Activated T-helper 2 cell treated with anti-CD3 and anti-CD28 coated beads, Interferon-gamma antibody, Interleukin-2, Interleukin-4, amounts not matched to agents 10 μg/mL and 5 μg/mL and 100 μg/mL, durations not matched to agents 14 hours and 24 hours and 36 hours (primary cell): ENCODE measurements at places on chromosomes 2 and 18. TPM values are rescaled to one million over a fixed set of nuclear protein-coding genes. Genes with fewer than 3 reads are reported as not detected.

ASAP2 gene
- 0.74 and 0.96 TPM in 2 replicates for total RNA-seq

- H3K4me1 ChIP-seq = peaks cover 26% of the 10 kb centered on the region
- no peak overlapping the region for H3K4me3 ChIP-seq
- no peak for DNase-seq
- H3K27me3 ChIP-seq = no peaks in the 10 kb centered on the region
- no peak overlapping the region for H3K27ac ChIP-seq
These were observed 6.8 kb downstream of the HS6ST1 start for GRCh38 chr2:128311755-128312341.

FAM98A gene
- 62.7 and 63.8 TPM in 2 replicates for total RNA-seq

TMEM198 gene
- 3.8 and 4.9 TPM in 2 replicates for total RNA-seq

ALPI gene
- not detected in 2 replicates for total RNA-seq

CXCR4 gene
- 140 and 144 TPM in 2 replicates for total RNA-seq

GRCh38 chr2:133130548-133131246 lies 437.6 kb downstream of the NCKAP5 start:
- H3K36me3 ChIP-seq = no peaks in the 10 kb centered on the region
- H3K27ac ChIP-seq = peak overlapping the region; percentile 71
- H3K4me3 ChIP-seq = no peak overlapping the region
- no peaks in the 10 kb centered on the region for H3K27me3 ChIP-seq
- H3K4me1 ChIP-seq = no peaks in the 10 kb centered on the region
- no peak for DNase-seq

CABYR gene
- total RNA-seq = 0.16 TPM in 2 replicates

GRCh38 chr18:10354241-10354811 lies 100.1 kb upstream of the APCDD1 start:
- DNase-seq = no peak
- H3K27me3 ChIP-seq = no peaks in the 10 kb centered on the region
- H3K36me3 ChIP-seq = no peaks in the 10 kb centered on the region
- no peaks in the 10 kb centered on the region for H3K4me1 ChIP-seq
- no peak overlapping the region for H3K27ac ChIP-seq

GRCh38 chr2:162258686-162259085 lies 15.4 kb upstream of the FAP start:
- H3K36me3 ChIP-seq = no peaks in the 10 kb centered on the region
- H3K4me1 ChIP-seq = peaks cover 15% of the 10 kb centered on the region
- H3K27ac ChIP-seq = no peak overlapping the region
- no peak for DNase-seq

GRCh38 chr18:5317186-5317585 lies 21.7 kb upstream of the ZBTB14 start:
- H3K27ac ChIP-seq = no peak overlapping the region
- H3K4me1 ChIP-seq = peaks cover 2% of the 10 kb centered on the region

FBXO41 gene
- 25.3 and 25.7 TPM in 2 replicates for total RNA-seq

STARD6 gene
- not detected in 2 replicates for total RNA-seq

ASTL gene
- total RNA-seq = 1.3 and 1.5 TPM in 2 replicates

TFPI gene
- 0.41 and 0.50 TPM in 2 replicates for total RNA-seq

GRCh38 chr2:96423828-96424227 lies 81.3 kb downstream of the NEURL3 start:
- no peak for DNase-seq
- peaks cover 5% of the 10 kb centered on the region for H3K4me1 ChIP-seq
- H3K4me3 ChIP-seq = no peak overlapping the region
- no peaks in the 10 kb centered on the region for H3K36me3 ChIP-seq

DNA sequence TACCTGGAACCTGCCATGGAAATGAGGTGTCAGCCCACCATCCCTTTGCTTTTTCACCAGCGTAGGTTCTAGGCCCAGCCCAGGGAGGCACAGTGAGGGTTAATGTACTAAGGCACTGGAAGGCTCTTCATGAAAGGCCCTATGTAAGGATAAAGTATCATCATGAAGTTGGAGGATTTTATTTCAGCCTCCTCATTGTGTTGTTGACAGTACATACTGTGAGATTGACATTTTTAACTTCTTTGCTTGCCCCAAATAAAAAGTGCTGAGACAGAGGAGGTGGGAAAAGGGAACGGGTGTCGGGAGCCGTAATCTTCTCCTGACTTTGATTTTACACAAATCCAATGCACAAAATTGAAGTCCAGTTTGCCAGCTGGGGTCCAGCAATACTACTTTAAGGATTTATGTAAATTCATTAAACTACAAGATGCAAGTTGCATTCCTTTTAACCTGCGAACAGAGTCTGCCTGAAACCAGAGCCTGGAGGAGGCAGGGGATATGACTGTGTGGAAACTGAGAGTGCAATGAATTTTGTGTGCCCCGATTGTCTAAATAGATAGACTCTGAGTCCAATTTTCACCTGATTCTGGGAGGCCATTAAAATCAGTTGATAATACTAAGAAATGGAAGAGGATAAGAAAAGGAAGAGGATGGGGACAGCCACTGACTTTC lies 5.4 kb upstream of the NCKAP5 start:
- no peak overlapping the region for H3K27ac ChIP-seq
- H3K27me3 ChIP-seq = peaks cover 6% of the 10 kb centered on the region
- no peaks in the 10 kb centered on the region for H3K4me1 ChIP-seq
- no peak for DNase-seq
- H3K4me3 ChIP-seq = no peak overlapping the region

DNA sequence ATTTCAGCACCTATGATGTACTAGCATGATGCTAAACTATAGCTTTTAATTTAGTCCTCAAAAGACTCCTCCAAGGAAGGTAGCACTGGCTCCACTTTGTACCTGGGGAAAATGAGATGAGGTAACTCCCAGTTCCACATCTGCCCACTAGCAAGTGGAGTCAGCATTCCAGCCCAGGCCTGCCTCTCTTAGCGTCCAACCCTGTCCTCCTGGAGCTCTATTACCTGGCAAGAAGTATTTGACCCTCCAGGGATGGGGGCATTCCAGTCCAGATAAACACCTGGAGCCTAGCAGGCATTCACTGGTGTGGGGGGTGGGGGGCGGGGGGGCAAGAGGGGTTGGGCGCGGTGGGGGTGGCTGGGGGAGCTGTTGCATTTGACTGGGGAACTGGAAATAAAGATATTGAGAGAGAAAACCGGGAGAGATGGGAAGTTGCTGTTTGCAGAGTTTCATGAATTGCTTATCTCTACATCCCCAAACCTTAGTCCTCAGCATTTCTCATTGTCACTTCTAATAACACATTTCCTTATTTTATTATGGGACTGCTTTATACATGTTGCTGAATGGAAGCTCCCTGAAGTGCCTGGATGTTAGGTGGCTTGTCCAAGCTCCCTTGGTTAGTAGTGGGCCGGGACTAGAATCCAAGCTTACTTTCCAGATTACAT lies 22.0 kb upstream of the FZD5 start:
- no peak overlapping the region for H3K4me3 ChIP-seq
- H3K27me3 ChIP-seq = peaks cover 2% of the 10 kb centered on the region
- H3K36me3 ChIP-seq = no peaks in the 10 kb centered on the region
- no peaks in the 10 kb centered on the region for H3K4me1 ChIP-seq

SLC35F6 gene
- total RNA-seq = 11.1 and 11.8 TPM in 2 replicates

GRCh38 chr2:191359133-191359532 lies 113.9 kb downstream of the MYO1B start:
- H3K4me3 ChIP-seq = no peak overlapping the region
- no peaks in the 10 kb centered on the region for H3K36me3 ChIP-seq
- no peak for DNase-seq

CHRNG gene
- total RNA-seq = not detected in 2 replicates

- H3K4me1 ChIP-seq = peaks cover 3% of the 10 kb centered on the region
- no peaks in the 10 kb centered on the region for H3K36me3 ChIP-seq
- no peak for DNase-seq
- H3K4me3 ChIP-seq = no peak overlapping the region
- peaks cover 24% of the 10 kb centered on the region for H3K27me3 ChIP-seq
- H3K27ac ChIP-seq = no peak overlapping the region
These were observed 117.2 kb upstream of the NRP2 start for GRCh38 chr2:205565142-205565522.

GRCh38 chr18:24831871-24832665 lies 371.6 kb downstream of the HRH4 start:
- H3K4me1 ChIP-seq = no peaks in the 10 kb centered on the region
- no peaks in the 10 kb centered on the region for H3K27me3 ChIP-seq
- H3K27ac ChIP-seq = no peak overlapping the region
- H3K36me3 ChIP-seq = no peaks in the 10 kb centered on the region
- H3K4me3 ChIP-seq = no peak overlapping the region
- no peak for DNase-seq

PLA2R1 gene
- not detected in 2 replicates for total RNA-seq

KCNE4 gene
- not detected in 2 replicates for total RNA-seq

DNA sequence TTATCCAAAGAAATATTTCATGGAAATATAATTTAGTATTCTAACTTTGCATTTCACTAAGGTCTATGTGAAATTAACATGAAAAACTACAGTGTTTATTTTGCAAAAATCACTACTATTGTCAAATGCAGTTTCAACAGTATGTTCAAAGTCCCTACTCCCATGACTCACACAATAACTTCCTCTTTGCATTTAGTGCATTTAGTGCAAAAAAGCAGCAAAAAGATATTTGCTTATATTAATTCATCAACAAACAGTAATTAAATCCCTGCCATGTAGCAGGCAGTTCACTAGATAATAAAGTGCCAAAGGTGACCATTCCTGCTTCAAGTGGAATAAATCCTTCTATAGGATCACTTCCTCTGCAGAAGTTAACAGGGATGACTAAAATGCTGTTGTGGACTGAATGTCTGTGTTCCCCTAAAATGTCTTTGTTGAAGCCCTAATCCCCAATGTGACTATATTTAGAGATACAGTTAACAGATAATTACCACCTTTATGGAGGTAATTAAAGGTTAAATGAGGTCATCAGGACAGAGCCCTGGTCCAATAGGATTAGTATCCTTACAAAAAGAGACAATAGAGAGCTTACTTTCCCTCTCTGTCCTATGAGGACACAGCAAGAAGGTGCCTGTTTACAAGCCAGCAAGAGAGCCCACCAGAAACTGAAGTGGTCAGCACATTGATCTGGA lies 61.7 kb downstream of the STK39 start:
- H3K27ac ChIP-seq = no peak overlapping the region
- peaks cover 69% of the 10 kb centered on the region for H3K4me1 ChIP-seq
- H3K4me3 ChIP-seq = no peak overlapping the region
- H3K36me3 ChIP-seq = peaks cover 19% of the 10 kb centered on the region
- no peaks in the 10 kb centered on the region for H3K27me3 ChIP-seq

OTX1 gene
- not detected in 2 replicates for total RNA-seq

- no peak for DNase-seq
- no peak overlapping the region for H3K4me3 ChIP-seq
- H3K4me1 ChIP-seq = peaks cover 3% of the 10 kb centered on the region
- H3K27me3 ChIP-seq = no peaks in the 10 kb centered on the region
These were observed 201.6 kb downstream of the HDAC4 start for GRCh38 chr2:239199041-239199768.

GRCh38 chr2:42138163-42139015 lies 30.8 kb upstream of the EML4 start:
- peaks cover 60% of the 10 kb centered on the region for H3K4me1 ChIP-seq
- H3K36me3 ChIP-seq = no peaks in the 10 kb centered on the region

- H3K4me1 ChIP-seq = peaks cover 3% of the 10 kb centered on the region
- H3K4me3 ChIP-seq = no peak overlapping the region
- no peak for DNase-seq
- no peaks in the 10 kb centered on the region for H3K36me3 ChIP-seq
- no peaks in the 10 kb centered on the region for H3K27me3 ChIP-seq
These were observed 481.9 kb downstream of the METTL4 start for GRCh38 chr18:2089396-2089795.

- H3K27me3 ChIP-seq = no peaks in the 10 kb centered on the region
- peaks cover 5% of the 10 kb centered on the region for H3K4me1 ChIP-seq
- H3K27ac ChIP-seq = no peak overlapping the region
- no peak for DNase-seq
- H3K36me3 ChIP-seq = no peaks in the 10 kb centered on the region
- no peak overlapping the region for H3K4me3 ChIP-seq
These were observed 5.1 kb upstream of the GAL3ST2 start for GRCh38 chr2:241771286-241772062.
